Activated gamma-delta T cell treated with Interleukin-2 at 50 U/mL for 16 hours (primary cell): ENCODE measurements at places on chromosomes 5 and 9.

- DNase-seq = no peak
Measured at GRCh38 chr5:103523319-103523718, 39.3 kb downstream of the NUDT12 start.

- no peak for DNase-seq
Measured at GRCh38 chr5:3043600-3043999, 292.1 kb upstream of the IRX2 start.

- no peak for DNase-seq
Measured at GRCh38 chr5:89293810-89294209, 410.8 kb upstream of the MEF2C start.

DNA sequence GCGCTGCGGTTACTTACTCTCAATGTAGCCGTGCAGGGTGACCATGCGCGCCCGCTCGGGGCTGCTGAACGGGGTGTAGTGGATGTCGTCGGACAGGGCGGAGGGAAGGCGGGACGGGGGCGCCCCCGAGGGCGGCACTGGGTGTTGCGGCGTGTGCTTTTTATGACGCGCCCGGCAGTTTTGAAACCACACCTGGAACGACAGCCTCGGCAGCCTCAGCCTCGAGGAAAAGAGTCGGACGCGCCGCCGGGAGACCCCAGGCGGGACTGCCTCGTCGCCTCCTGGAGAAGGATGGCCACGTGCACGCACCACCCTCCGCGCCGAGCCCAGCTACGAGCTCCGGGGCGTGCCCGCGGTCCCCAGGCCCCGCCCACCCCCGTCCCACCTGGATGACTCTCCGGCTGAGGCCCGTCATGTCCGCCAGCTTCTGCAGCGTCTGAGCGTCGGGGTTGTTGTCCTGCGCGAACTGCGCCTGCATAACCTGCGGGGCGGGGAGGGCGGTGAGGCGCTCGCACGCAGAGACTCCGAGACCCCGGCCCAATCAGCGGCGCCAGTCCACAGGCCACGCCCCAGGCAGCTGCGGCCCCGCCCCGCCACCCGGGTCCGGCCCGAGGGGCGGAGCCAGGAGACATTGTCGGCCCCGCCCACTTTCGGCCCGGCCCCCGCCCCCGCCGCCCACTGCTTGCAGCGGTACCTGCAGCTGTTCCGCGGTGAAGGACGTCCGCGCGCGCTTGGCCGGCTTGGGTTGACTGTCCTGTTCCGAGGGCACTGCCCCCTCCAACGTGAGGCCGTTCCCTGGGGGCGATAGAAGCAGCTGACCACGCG, 15.0 kb downstream of the LHX6 start:
- DNase-seq = peak; percentile 17
